AG04450 (cell line): ENCODE measurements at places on chromosomes 4 and X. TPM values are rescaled to one million over a fixed set of nuclear protein-coding genes. Genes with fewer than 3 reads are reported as not detected.
A peak's percentile ranks its signal among the peaks of the same experiment; 100 is the strongest.

DNA sequence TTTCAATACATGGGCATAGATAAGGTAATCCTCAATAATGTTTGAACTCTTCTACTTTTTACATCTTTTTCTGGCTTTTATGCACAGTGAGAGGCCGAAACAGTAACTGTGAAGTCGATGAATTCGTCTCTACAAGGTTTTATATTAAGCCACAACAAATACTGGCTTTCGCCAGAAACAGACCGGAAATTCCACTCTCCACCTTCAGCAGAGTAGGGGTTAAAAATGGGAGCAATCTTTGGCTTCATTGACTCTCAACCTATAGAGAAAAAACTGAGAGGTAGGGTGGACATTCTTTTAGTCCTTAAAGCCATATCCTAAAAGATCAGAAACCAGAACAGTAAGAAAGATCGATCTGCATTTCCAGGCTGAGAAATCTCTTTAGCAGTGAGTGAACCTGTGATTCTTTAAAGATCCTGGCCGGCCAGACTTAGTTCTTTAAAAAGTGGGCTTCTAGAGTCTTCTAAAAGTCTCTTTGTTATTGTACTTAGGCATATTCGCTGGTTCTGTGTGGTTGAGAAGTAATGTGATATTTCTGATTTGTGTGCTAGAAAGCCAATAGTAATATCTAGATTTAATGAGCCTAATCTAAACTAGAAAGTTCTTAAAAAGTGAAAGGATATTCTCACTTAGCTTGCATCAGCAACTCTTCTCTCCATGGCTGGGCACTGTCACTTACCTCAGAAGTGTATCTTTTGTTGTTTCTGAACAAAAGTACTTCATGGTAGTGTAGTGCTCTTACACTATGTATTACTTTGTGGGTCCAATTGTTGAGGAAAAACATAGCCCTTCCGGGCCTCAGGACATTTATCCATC is 2.0 kb downstream of the HSPA4L start:
- no peak for DNase-seq

DNA sequence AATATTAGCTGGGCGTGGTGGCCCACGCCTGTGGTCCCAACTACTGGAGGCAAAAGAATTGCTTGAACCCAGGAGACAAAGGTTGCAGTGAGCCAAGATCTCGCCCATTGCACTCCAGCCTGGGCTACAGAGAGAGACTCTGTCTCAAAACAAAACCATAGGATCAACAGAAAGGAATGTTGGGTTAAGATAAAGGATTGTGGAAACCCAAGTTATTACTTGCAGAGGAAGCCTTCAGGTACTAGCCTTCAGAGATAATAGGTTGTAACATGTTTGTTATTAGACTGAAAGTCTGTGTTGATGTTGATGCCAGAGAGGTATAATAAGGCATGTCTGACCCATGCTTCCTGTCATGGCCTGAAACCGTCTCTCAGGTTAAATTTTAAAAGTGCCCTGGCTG is 16.9 kb downstream of the SSX5 start:
- no peak for DNase-seq

GRCh38 chr4:39620551-39621313 is 17.9 kb downstream of the SMIM14 start:
- no peak for DNase-seq

DNA sequence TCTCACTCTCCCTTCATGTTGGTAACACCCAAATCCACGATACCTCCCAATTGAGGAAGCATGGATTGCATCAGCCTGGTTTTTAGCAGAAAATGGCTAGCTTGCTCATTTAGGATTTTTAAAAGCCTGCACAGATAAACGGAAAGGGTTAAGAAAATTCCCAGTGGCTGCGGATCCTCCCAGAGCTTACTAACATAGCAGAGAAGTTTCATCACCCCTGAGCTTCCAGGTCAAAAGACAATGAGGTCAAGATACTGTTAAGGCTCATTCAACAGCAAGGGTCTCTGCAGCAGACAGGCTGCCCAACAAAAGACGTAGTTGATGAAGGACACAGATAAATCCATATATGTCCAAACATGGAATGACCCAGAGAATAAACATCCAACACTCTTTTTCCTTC is 220.2 kb downstream of the ASMT start:
- no peak for DNase-seq

GRCh38 chr4:70680934-70681333 is 7.4 kb upstream of the UTP3 start:
- DNase-seq: no peak

DNA sequence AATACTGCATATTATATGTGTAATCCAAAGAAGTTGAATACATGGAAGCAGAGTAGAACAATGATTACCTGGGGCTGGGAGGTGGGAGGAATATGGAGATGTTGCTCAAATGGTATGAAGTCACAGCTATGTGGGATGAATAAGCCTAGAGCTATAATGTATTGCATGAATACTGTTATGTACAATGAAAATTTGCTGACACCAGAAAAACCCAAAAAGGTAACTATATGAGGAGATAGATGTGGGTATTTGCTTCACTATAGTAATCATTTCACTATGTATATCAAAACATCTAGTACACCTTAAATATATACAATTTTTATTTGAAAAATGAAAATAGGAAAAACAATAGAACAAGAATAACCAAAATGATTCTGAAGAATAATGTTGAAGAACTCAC is 11.2 kb downstream of the PAGE3 start:
- DNase-seq: no peak

DNA sequence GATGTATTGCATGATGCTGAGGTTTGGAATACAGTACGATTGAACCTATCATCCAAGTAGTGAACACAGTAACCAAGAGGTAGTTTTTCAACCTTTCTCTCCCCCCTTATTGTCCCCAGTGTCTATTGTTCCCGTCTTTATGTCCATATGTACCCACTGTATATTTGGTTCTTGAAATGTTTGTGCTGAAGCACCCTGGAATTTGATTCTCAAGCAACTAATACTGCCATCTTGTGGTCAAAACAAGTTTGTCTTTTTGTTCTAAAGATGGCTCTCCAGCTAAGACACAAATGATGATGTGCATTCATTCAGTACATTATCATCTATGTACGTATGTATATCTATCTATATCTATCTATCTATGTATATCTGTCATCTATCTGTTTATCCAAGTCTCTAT is 33.5 kb upstream of the DCX start:
- no peak for DNase-seq

GRCh38 chr4:39883646-39884045 is 94.1 kb downstream of the PDS5A start:
- no peak for DNase-seq

DNA sequence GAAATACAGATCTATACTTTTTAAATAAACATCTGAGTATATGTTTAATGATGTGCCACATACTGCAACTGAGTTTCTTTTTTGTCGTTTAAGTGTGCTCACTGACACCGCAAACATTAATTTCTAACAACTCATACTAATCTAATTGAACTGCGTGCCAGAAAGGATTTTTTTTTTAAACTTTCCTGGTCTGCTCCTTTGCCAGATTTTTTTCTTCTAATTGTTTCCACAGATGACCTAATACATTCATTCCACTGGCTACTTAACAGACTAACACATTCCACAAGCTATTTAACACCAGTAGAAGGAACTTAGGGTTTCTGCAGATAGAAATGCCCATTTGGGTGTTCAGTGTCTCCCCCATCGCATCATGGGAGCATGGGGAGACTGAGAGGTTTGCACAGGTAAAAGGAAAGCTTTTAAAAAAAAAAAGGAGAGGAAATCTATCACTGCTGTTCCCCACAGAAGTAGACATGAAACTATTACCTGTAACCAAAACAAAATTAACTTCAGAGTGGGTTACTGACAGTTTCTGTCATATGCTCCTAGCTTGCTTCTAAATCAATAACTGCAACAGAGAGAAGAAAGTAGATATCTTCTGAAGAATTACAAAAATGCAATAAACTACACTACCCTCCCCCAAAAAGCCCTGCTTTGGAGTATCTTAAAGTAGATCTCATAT is 31.6 kb downstream of the SH3KBP1 start:
- no peak for DNase-seq

GRCh38 chr4:81255524-81255923 is 40.5 kb upstream of the PRKG2 start:
- DNase-seq: peak; percentile 66

- no peak for DNase-seq
These were observed 100.0 kb downstream of the LARP1B start for GRCh38 chr4:128161138-128161537.

GRCh38 chr4:161256716-161257115 is 907.1 kb downstream of the FSTL5 start:
- DNase-seq: no peak

- DNase-seq: no peak
These were observed 98.6 kb downstream of the FHDC1 start for GRCh38 chr4:153034681-153035080.

GRCh38 chrX:78838709-78839108 is 91.2 kb downstream of the LPAR4 start:
- DNase-seq: no peak

DNA sequence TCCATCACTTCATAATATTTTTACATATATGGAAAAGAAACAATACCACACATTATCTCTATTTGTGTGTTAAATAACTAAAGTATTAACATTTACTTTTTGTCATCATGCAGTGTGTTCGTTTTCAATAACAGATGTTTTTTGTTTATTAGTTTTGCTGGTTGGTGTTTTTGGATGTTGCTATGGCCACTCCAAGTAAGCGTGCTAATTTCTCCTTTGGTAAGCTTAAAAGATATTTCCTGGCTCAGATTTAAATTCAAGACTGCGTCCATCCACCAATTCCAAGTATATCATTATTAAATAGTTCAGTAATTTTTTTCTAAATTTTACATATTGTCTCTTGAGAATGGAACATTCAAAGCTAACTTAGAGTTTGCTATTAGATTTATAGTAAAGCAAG is 235.4 kb upstream of the IL1RAPL1 start:
- DNase-seq: no peak

- DNase-seq: no peak
These were observed 463.1 kb downstream of the PCDH7 start for GRCh38 chr4:31183256-31183655.

GRCh38 chr4:148747721-148748268 is 305.6 kb upstream of the NR3C2 start:
- no peak for DNase-seq

DNA sequence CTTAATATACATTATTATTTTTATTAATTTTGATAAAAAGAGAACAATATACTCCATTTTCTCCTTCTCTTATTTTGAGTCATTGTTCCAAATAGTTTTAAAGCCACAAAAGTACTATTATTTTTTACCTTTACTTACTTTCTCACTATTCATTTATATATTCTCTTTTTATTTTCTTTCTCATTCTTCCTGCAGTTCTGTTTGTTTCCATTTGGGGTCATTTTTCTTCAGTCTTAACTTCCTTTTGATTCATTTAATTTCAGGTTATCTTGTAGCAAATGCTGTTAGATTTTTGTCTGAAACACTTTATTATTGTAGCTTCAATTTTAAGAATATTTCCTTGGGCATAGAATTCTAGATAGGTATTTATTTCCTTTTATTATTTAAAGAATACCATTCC is 438.6 kb upstream of the EPHA5 start:
- no peak for DNase-seq

DNA sequence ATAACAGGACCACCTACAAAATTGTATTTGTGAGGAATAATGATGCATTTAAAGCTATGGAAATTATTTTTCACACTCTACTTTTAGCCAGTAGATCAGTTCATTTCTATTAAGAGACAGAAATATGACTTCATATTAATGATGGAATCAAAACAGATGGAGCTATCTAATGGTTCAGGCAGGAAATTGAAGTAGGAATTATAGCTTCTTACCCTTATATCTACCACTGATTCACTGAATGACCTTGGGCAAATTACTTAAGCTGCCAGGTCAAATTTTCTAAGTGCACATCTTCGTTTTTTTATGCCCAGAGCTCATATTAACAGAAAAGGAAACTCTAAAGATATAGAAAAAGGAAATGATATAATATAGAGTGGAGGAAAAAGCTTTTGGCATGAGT is 323.1 kb downstream of the PCDH10 start:
- no peak for DNase-seq

GRCh38 chrX:65300104-65300809 is 234.3 kb downstream of the LAS1L start:
- no peak for DNase-seq

DNA sequence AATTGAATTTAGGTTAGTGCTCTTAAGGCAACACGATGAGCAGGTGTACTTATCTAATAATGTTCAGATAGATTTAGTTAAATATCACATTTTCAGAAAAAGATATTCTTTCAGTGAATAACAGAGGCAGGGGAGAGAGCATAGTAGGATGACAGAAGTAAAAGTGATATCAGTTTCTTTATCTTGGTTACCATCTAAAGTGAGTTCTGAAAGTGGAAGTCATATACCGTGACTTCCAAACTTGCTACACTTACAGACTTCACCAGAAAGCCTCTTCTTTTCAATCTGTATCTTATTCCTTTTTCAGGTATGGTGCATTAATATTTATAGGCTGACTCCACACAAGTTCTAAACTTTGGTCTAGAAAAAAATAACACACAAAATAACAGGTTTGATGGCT is 124.9 kb downstream of the POU4F2 start:
- DNase-seq: no peak

DNA sequence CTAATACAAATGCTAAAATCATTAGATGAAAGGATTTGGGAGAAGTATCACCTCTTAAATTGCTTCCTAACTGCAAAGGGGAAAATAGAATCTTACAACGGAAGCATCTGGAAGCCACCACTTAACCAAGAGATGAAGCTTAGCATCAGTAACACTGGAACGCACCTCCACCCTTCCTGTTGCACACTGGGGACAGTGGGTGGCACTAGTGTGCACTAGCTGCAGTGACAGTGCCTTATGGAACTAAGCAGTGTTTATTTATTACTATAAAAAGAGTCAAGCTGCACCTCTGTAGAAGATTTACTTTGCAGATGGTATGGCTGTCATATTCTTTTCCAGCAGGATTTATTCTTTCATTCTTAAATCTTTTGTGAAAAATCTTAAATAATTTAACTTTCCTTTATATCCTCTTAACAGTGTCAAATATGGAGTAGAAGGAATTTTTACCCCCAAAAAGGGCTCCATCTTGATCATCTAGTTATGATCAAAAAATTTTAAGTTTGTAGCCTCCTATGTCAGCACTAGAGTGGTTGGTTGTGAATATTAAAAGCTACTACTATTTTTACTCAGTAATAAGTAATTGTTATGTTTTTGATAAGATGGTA is 76.7 kb downstream of the SCD5 start:
- no peak for DNase-seq

GRCh38 chrX:82813671-82814078 is 694.4 kb upstream of the POU3F4 start:
- peak; percentile 36 for DNase-seq

GRCh38 chrX:16604337-16604736 is 45.6 kb upstream of the S100G start:
- DNase-seq: no peak

- no peak for DNase-seq
These were observed 6.3 kb upstream of the ADD1 start for GRCh38 chr4:2837110-2837903.

GRCh38 chrX:20181598-20182329 is 40.1 kb upstream of the EIF1AX start:
- DNase-seq: no peak

NAT8L gene
- polyA plus RNA-seq: not detected in 2 replicates

TLR8 gene
- not detected in 2 replicates for polyA plus RNA-seq

COMMD8 gene
- 21.1 and 35.1 TPM in 2 replicates for polyA plus RNA-seq

ARMCX1 gene
- 31.9 and 40.5 TPM in 2 replicates for polyA plus RNA-seq

FGF13 gene
- polyA plus RNA-seq: 0.15 and 0.35 TPM in 2 replicates

CD38 gene
- 0.02 TPM in 1 of 2 replicates, not detected in the other for polyA plus RNA-seq

ADRA2C gene
- not detected in 2 replicates for polyA plus RNA-seq

CCDC160 gene
- 0.06 and 0.15 TPM in 2 replicates for polyA plus RNA-seq

MEPE gene
- polyA plus RNA-seq: not detected in 2 replicates

FDCSP gene
- polyA plus RNA-seq: not detected in 2 replicates

PHEX gene
- polyA plus RNA-seq: 0.24 and 0.40 TPM in 2 replicates

PCDH7 gene
- polyA plus RNA-seq: 18.5 and 20.0 TPM in 2 replicates
